ENCODE measurements at places on chromosomes 7 and 10.

GRCh38 chr10:11604865-11605650 is 6.4 kb downstream of the USP6NL start:
- DNase-seq = no peak

- DNase-seq = no peak
Observed at GRCh38 chr7:2114052-2114451, 118.7 kb downstream of the MAD1L1 start.

GRCh38 chr7:102064361-102065025 is 222.2 kb upstream of the SH2B2 start:
- no peak for DNase-seq

GRCh38 chr7:135166338-135166990 is 4.0 kb downstream of the CYREN start:
- no peak for DNase-seq

DNA sequence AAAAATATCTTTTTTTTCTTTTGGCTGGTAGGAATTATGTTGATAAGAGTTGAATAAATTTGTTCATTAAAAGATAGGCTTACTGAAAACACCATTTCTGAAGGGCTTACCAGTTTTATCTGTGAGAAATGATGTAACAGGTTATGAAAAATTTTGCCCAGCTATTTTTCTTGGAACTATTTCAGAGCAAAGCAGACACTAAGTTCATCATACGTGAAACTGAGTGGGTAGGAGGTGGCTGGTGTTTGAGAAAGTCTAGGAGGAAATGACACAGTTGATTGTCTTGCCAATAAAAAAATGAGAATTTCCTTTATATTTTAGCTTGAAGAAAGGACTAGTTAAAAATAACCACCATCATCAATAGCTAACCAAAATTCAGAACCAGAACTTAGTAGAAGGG is 6.2 kb upstream of the MRC1 start:
- DNase-seq = no peak

GRCh38 chr7:96440328-96440727 is 118.4 kb upstream of the SLC25A13 start:
- peak; percentile 20 for DNase-seq

GRCh38 chr10:4623200-4623599 is 202.8 kb upstream of the AKR1E2 start:
- no peak for DNase-seq

DNA sequence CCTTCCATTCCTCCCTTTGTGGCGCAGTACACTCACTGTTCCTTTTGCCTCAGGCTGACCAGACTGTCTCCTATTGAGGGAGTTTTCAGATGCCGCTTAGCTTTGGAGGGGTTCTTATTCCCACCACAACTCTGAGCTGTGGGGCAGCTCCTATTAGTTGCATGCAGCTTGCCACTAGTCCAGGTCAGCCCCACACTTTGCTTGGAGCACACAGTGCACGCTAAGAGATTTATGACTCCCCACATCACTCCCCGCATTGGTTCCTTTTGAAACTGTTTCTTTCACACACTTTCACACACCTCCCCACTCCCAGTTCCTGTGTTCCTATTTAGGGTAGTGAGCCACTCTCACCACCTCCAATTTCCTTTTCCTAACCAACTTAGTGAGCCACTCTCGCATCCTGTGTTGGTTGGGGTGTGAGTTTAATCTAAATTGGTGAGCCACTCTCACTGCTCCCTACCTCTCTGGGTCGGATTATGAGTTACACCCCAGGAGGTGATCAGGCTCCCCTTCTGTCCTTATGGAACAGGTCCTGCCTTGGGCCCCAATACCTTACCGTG is 10.4 kb upstream of the ZNF485 start:
- no peak for DNase-seq
